Occipital lobe (tissue), 3 donors: ENCODE measurements at places on chromosomes 13 and 19. TPM values are rescaled to one million over a fixed set of nuclear protein-coding genes. Genes with fewer than 3 reads are reported as not detected.

Gene LPAR2
- total RNA-seq, result 13.3 TPM

Gene FAM83E
- 0.47 TPM for total RNA-seq

Gene ZNF99
- 0.16 TPM for total RNA-seq

Gene CDC42EP5
- total RNA-seq, result 1.2 TPM

Gene ACTL9
- total RNA-seq, result not detected

Gene C19orf81
- 2.3 TPM for total RNA-seq

Gene WDR88
- 0.16 TPM for total RNA-seq

Gene POU4F1
- under 0.01 TPM for total RNA-seq

Gene FCER2
- total RNA-seq, result not detected

Gene ZNF264
- total RNA-seq, result 27.5 TPM

Gene CEACAM19
- total RNA-seq, result 2.0 TPM

Gene COMP
- total RNA-seq, result not detected

Gene PCDH20
- 9.2 TPM for total RNA-seq

Gene COLGALT1
- total RNA-seq, result 20.7 TPM

Gene CGB5
- total RNA-seq, result not detected

Gene IGFL1
- total RNA-seq, result not detected

Gene ZNF66
- total RNA-seq, result 22.8 TPM

Gene INSR
- 84.7 TPM for total RNA-seq

Gene ZNF724
- 24.8 TPM for total RNA-seq

Gene ZC3H4
- total RNA-seq, result 11.2 TPM

Gene C1QTNF9
- not detected for total RNA-seq
